NCI-H524 (cell line): ENCODE measurements at places on chromosomes 12 and 14.

GRCh38 chr12:638953-639557, 24.2 kb downstream of the NINJ2 start:
- no peak for DNase-seq

DNA sequence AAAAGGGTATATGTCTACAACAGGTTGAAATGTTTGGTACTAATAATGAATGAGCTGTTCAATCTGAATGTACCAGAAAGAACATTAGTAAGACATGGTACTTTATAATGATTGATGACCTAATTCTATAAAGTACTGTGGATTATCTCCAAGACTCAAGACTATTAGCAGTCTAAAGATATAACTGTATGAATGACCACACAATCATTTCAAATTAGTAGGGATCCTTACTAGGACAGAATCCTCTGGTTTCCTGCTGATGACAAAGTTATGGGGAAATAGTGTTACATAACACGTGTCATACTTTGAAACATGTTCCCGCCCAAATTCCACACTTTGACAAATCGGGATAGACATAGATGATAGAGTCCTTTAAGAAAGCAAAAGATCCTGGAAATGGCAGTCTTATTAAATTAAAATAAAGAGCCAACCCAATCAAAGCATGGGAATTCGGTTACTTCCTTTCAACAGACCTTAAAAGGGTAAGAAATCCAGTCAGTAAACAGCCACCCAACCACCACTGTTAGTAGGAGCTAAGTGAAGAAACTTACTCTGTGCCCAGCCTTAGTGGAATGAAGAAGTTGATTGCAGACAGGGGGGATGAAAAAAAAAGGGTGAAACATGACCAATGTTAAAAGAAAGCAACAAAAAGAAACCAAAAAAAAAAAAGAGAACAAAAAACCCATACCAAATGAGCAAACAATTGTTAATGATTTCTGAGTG, 2.8 kb downstream of the VPS29 start:
- DNase-seq: no peak

- no peak for DNase-seq
Measured at GRCh38 chr12:27213830-27214787, 30.0 kb upstream of the STK38L start.

DNA sequence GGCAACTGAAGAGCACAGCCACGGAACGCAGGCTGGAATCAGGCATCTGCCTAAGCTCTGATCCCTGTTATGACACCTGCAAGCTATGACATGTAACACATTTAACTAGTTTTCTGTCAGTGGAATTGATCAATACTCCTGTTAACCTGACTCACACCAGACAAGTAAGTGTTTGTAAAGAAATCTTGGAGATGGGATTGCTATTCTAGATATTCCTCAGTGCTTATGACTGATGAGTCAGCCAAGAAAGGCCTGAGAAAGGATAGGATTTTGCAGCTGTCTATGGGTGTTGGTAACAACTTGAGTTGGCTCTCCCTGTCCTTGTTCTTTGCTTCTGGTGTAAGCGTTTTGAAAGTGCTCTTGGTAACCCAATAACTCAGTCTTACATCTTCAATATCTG, 110.5 kb downstream of the GPR135 start:
- DNase-seq: no peak

- DNase-seq: no peak
Measured at GRCh38 chr14:21030531-21030930, 514 bp downstream of the TPPP2 start.

- DNase-seq: peak; percentile 49
Measured at GRCh38 chr14:85529803-85530574, at the start of gene FLRT2. Gene FLRT2, plus strand, starts transcription at chr14:85530144. Its CDS starts 91,371 bp downstream, at chr14:85621515.

DNA sequence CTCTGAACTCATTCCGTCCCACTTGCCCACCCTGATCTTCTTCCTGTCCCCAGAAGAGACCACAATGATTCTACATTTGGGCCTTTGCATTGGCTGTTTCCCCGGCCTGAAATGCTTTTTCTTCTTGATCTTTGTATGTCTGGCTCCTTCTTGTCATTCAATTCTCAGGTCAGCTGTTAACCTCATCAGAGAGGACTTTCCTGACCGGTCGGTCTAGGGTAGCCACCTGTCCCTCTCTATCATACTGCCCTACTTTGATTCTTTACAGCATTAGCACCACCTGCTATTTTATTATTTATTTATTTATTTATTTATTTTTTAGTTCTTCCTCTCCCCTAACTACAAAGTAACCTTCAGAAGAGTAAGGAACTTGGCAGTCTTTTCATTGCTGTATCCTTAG, 84.3 kb downstream of the DYRK2 start:
- DNase-seq: no peak

- no peak for DNase-seq
Measured at GRCh38 chr14:31927348-31927832, 149.7 kb upstream of the ARHGAP5 start.

- peak; percentile 16 for DNase-seq
Measured at GRCh38 chr12:54126696-54127537, 61.9 kb downstream of the SMUG1 start.

DNA sequence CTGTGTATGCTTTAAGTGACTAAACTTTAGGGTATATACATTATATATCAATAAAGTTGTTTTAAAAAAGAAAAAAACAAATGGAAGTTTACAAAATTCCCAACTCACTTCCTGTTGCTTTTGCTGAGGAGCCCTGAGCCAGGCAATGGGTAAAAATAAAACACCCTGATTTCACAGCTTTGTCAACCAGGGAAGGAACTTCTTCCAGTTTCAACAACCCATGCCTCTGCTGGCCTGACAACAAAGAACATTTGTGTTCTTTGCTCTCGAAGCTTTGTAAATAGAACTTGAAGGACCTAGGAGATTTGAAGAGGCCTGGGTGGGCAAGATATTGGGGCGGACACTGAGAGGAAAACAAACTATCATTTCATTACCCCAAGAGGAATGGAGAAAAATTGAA, 141.2 kb upstream of the NOS1 start:
- DNase-seq: no peak

- no peak for DNase-seq
Measured at GRCh38 chr14:70755655-70756054, 53.7 kb downstream of the MAP3K9 start.

- no peak for DNase-seq
Measured at GRCh38 chr14:78278464-78279250, 108.5 kb downstream of the NRXN3 start.

GRCh38 chr12:29133680-29134079, 15.4 kb upstream of the FAR2 start:
- DNase-seq: no peak

- DNase-seq: no peak
Measured at GRCh38 chr14:64934338-64934929, 8.1 kb downstream of the GPX2 start.

GRCh38 chr12:66417217-66417616, 114.9 kb downstream of the HELB start:
- no peak for DNase-seq

- no peak for DNase-seq
Measured at GRCh38 chr14:58659846-58660245, 22.1 kb downstream of the DACT1 start.

DNA sequence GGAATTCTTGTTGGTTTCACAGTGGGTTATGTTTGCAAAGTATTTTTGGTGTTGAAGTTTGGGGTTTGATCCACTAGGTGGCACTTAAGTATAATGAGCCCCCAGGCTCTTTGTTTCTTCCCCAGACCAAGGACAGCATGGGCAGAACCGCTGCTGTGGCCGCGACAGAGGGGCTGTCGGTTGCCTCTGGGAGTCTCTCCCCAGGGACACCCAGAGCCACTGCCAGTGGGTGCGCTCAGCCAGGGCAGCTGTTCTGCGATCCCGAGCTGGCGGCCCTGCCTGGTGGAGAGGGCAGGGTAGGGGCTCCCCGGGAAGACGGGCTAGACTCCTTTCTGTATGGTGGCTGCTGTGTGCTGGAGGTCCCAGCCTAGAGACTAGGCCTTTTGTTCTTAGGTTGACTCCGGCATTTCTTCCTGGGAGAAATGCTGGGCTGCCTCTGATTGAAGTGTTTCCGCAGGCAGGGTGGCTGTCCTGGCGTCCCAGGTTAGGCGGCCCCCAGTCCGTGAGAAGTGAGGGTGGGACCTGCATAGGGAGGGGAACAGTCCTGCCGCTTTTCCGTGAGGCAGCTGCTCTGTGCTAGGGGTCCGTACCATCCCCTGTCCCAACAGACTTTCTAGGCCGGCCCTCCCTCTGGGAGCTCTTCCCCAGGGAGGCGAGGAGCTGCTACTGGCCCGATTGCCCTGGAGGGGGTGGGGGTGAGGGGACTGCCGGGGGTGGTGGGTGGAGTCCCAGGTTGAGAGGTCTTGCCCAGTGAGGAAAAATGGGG, 253.1 kb upstream of the PELI2 start:
- DNase-seq: no peak

DNA sequence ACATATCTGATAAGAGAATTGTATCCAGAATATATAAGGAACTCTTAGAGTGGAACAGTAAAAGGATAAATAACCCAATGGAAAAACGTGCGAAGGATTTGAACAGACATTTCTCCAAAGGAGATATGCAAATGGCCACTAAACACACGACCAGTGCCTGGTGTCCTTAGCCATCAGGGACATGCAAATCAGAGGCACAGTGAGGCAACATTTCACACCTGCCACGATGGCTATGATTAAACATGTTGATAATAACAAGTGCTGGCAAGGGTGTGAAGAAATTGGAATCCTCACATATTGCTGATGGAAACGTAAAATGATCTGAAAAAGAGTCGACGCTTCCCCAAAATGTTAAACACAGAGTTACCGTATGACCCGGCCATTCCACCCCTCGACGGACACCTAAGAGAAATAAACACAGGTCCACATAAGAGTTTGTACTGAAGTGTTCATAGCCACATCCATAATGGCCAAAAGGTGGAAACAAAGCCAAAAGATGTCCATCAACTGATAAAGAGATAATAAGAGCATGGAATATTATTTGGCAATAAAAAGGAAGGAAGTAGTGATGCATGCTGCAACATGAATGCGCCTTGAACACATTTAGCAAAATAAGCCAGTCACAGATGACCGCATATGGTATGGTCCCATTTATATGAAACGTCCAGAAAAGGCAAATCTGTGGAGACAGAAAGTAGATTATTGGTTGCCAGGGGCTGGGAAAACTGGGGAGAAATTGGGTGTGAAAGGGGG, 6.3 kb upstream of the TMEM121 start:
- no peak for DNase-seq

GRCh38 chr12:101108130-101108529, 101.9 kb downstream of the SLC5A8 start:
- no peak for DNase-seq

GRCh38 chr12:112741106-112741505, 50.4 kb upstream of the RPH3A start:
- DNase-seq: no peak

GRCh38 chr14:88270776-88271175, 52.3 kb downstream of the KCNK10 start:
- DNase-seq: no peak

GRCh38 chr12:51749206-51749985, 99.1 kb downstream of the FIGNL2 start:
- no peak for DNase-seq

DNA sequence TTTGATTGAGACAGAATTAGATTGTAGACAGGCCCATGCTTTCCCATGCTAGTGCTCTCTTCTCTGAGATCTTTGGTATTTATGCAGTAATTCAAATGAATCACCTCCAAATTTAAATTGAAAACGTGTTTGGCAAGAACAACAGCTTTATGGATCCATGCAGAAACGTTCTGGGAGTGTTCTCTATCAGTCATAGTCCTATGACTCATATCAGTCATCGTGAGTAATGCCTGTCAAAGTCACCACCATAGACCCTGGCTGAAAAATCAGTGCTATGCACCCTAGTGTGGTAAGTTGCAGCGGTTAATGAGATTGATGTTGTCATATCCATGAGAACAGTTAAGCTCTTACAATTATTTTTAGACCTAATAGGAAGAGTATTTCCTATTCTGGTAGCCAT, 90.1 kb upstream of the FOXG1 start:
- no peak for DNase-seq
